ENCODE measurements at places on chromosomes 1 and 21.

DNA sequence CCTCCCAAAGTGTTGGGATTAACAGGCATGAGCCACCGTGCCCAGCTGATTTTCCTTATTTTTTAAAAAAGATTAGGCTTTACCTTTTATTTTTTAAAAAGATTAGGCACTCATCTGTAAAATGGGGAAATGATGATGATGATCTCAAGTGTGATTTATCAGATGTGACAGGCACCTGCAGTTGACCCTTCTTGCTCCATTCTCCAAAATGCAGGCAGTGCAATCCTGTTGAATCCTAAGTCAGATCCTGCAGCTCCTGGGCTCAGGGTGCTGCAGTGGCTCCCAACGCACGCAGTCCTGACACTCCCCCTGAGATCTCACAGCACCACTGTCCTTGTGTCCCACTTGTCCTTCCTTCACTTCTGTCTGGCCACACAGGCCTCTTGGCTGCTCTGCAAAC, 257.3 kb upstream of the KAZN start:
- DNase-seq: no peak

GRCh38 chr1:156912861-156913808, 7.3 kb upstream of the LRRC71 start:
- DNase-seq: no peak

DNA sequence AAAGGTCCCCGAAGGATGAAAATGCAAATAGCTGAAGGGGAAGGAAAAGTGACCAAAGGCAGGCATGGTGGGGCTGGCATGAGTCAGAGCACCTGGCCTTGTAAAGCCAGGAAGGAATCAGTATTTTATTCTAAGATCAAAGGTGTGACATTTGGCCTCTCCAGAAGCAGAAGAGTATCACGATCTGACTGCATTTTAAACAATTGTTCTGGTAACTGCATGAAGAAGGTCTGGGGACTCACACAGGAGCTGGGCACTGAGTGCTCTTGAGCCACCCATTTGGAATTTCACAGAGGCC, 23.2 kb downstream of the MAB21L3 start:
- no peak for DNase-seq

GRCh38 chr1:29777522-29777921, 541.2 kb downstream of the PTPRU start:
- no peak for DNase-seq

All from OCI-LY7 (cell line).